Right lobe of liver (tissue), 6 donors: ENCODE measurements at places on chromosomes 3 and 15. TPM values are rescaled to one million over a fixed set of nuclear protein-coding genes. Genes with fewer than 3 reads are reported as not detected.

- H3K27me3 ChIP-seq = no peaks in the 10 kb centered on the region
- DNase-seq = no peak
- H3K27ac ChIP-seq = peak overlapping the region; percentile 86
- H3K4me3 ChIP-seq = no peak overlapping the region
Observed at GRCh38 chr3:43640681-43641080, 18.9 kb upstream of the ANO10 start.

DNA sequence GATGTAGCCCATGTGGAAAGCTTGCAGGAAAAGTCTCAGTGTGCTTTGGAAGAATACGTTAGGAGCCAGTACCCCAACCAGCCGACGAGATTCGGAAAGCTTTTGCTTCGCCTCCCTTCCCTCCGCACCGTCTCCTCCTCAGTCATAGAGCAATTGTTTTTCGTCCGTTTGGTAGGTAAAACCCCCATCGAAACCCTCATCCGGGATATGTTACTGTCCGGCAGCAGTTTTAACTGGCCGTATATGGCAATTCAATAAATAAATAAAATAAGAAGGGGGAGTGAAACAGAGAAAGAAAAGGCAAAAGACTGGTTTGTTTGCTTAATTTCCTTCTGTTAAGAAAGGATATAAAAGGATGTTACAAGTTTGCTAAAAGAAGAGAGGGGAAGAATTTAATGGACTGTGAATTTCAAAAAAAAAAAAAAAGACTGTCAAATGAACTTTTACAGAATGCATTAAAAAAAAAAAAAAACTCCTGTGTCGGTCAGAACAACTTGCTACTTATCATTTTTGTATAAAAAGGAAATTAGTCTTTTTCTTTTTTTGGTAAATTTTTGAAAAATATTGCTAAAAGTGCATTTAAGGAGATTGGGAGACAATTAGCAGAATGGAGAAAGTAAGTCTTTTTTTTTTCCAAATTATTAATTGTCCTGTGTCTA is 7.0 kb downstream of the NR2F2 start:
- peak overlapping the region; percentile 68 for H3K4me3 ChIP-seq
- peaks cover 10% of the 10 kb centered on the region for H3K36me3 ChIP-seq
- DNase-seq = no peak
- peak overlapping the region; percentile 97 for H3K27ac ChIP-seq

- no peaks in the 10 kb centered on the region for H3K27me3 ChIP-seq
- H3K27ac ChIP-seq = no peak overlapping the region
- no peak overlapping the region for H3K4me3 ChIP-seq
- H3K4me1 ChIP-seq = no peaks in the 10 kb centered on the region
- DNase-seq = no peak
Observed at GRCh38 chr3:111143-112069, 85.2 kb upstream of the CHL1 start.

DNA sequence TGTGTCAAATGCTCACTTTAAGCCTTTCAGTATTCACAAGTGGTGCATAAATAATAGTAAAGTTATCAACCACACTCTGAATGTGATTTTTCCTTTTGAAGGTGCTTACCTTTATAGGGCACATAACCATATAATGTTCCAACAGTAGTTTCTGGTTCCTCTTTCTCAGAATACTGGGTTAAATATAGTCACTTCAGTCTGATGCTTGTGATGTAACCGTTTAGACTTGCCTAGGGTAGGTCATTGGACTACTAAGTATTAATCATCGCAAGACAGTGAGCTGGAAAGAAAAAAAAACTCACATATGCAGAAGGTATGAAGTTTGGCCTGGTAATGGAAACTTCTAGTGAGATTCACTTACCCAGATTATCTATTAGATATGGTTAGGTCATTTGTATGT is 1.9 kb downstream of the KBTBD8 start:
- H3K4me3 ChIP-seq = no peak overlapping the region
- H3K27ac ChIP-seq = no peak overlapping the region
- no peaks in the 10 kb centered on the region for H3K36me3 ChIP-seq
- H3K4me1 ChIP-seq = no peaks in the 10 kb centered on the region
- no peak for DNase-seq

DNA sequence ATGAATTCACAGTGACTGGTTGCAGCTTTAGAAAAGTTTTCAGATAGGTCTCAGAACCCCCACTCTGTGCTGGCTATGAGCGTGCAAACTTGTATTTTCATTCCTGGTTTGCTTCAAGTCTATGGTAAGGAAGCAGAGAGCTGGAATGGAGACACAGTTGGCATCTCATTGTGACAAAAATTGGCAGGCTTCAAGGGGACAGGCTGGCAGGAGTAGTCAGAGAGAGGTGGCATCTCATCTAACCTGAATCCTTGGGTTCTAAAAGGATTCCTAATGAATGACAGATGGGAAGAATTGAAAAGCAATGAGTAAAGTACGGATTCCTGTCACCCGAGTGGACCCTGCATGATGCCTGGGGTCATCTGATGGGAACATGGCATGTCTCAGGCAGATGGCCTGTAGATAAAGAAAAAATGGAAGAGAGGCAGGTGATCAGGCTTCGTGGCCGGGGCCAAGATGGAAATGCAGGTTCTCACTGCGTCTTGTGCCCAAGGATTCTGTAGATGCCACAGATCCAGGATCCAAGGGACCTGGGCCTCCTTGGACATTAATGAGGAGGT is 89.4 kb upstream of the ABHD17C start:
- H3K4me1 ChIP-seq = peaks cover 23% of the 10 kb centered on the region
- no peaks in the 10 kb centered on the region for H3K27me3 ChIP-seq
- H3K4me3 ChIP-seq = no peak overlapping the region
- H3K36me3 ChIP-seq = no peaks in the 10 kb centered on the region
- no peak for DNase-seq

- no peaks in the 10 kb centered on the region for H3K36me3 ChIP-seq
- H3K4me1 ChIP-seq = no peaks in the 10 kb centered on the region
- H3K27ac ChIP-seq = no peak overlapping the region
- DNase-seq = no peak
- no peak overlapping the region for H3K4me3 ChIP-seq
Observed at GRCh38 chr3:155032918-155033317, 47.2 kb upstream of the MME start.

- no peak overlapping the region for H3K27ac ChIP-seq
- H3K36me3 ChIP-seq = no peaks in the 10 kb centered on the region
- peaks cover 39% of the 10 kb centered on the region for H3K4me1 ChIP-seq
- DNase-seq = no peak
Observed at GRCh38 chr15:68790242-68790575, 30.5 kb downstream of the ANP32A start.

GRCh38 chr3:52787672-52788625 is 6.6 kb upstream of the ITIH3 start:
- H3K4me1 ChIP-seq = no peaks in the 10 kb centered on the region
- H3K4me3 ChIP-seq = no peak overlapping the region
- H3K36me3 ChIP-seq = peaks cover 50% of the 10 kb centered on the region
- peak; percentile 80 for DNase-seq
- H3K27me3 ChIP-seq = no peaks in the 10 kb centered on the region
- H3K27ac ChIP-seq = no peak overlapping the region

DNA sequence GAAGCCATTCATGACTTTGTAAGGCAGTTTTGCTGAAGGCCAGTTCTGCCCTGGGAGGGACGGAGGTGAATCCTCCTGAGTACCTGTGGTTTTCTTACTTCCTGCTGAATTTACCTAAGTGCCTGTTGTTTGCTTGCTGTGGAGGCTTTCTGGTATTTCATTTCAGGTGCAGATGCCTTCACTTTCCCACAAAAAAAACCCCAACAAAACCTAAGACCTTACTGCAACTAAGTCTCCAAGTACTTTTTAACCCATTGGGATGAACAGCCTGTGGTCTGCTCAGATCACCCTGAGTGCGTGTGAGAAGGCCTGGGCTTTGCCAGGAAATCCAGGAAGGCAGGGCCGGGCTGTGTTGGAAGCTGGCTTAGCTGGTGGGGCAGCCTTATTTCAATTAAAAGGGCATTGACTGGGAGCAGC is 65.3 kb downstream of the IGF1R start:
- H3K4me1 ChIP-seq = no peaks in the 10 kb centered on the region
- no peak for DNase-seq
- H3K27ac ChIP-seq = no peak overlapping the region
- no peaks in the 10 kb centered on the region for H3K36me3 ChIP-seq
- H3K4me3 ChIP-seq = no peak overlapping the region
- no peaks in the 10 kb centered on the region for H3K27me3 ChIP-seq

GRCh38 chr3:62888180-62888579 is 13.0 kb upstream of the CADPS start:
- no peak overlapping the region for H3K27ac ChIP-seq
- H3K4me3 ChIP-seq = no peak overlapping the region
- H3K27me3 ChIP-seq = no peaks in the 10 kb centered on the region
- H3K36me3 ChIP-seq = no peaks in the 10 kb centered on the region

- no peaks in the 10 kb centered on the region for H3K36me3 ChIP-seq
- no peak overlapping the region for H3K27ac ChIP-seq
- no peaks in the 10 kb centered on the region for H3K4me1 ChIP-seq
- H3K4me3 ChIP-seq = peak overlapping the region; percentile 66
- DNase-seq = no peak
Observed at GRCh38 chr15:78565951-78566774, 843 bp downstream of the CHRNA5 start.

DNA sequence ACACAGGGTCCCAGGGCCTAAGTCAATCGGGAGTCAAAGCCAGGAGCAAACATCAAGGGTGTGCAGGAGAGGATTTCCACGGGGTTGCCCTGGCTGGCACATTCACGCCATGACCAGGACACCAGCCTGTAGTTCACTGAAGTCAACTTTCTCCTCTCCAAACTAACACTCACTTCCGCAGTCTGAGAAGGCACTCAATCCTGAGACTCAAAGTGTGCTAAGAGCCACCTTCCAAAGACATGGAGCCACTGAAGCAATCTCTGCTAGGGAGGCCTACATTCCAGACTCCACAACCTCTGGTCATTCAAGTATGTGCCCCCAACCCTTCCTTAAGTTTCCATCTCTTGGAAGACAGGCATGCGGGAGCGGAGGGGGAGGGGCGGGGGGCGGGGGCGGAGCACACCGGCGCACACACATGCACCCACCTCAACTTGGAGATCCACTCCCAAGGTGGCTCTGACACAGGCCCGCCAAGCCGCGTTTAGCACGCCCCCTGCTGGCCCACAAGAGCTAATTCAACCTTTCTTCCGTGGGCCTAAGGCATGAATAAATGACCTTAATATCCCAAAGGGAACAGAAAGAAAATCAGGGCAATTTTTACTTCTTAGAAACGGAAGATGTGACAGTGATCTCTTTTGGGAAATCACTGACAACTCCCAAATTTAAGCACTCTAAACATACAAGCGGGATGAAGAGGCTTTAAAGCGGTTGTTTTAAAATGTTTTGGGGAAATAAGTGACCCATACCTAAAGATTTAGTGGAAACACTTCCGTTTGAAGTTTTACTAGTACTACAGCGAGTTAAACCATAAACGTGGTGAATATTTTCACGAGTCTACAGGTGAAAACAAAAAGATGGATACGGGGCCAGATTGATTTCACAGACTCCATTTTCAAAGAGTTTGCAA is 162.5 kb upstream of the CHRNA7 start:
- H3K4me1 ChIP-seq = no peaks in the 10 kb centered on the region
- no peaks in the 10 kb centered on the region for H3K27me3 ChIP-seq
- H3K27ac ChIP-seq = no peak overlapping the region
- DNase-seq = peak; percentile 62
- no peaks in the 10 kb centered on the region for H3K36me3 ChIP-seq

- no peaks in the 10 kb centered on the region for H3K27me3 ChIP-seq
- peak; percentile 65 for DNase-seq
Observed at GRCh38 chr15:32730677-32731654, 13.2 kb downstream of the GREM1 start.

DNA sequence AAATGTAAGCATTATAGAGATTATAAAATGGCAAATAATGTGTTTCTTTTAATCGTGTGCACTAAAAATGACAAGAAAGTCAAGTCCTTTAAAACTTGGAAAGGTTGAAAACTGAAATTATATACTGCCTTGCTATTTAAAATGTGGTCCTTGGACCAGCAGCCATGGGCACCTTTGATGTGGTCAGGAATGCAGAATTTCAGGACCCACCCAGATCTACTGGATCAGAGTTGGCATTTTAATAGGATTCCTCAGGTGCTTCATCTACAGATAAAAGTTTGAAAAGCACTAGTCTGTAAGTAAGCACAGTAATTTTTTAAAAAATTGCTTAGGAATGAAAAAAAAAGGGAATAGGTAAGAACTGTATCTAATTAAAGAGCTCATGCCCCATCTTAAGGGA is 55.8 kb downstream of the ADAMTS9 start:
- H3K36me3 ChIP-seq = no peaks in the 10 kb centered on the region
- H3K27ac ChIP-seq = no peak overlapping the region

- H3K36me3 ChIP-seq = no peaks in the 10 kb centered on the region
- H3K27ac ChIP-seq = no peak overlapping the region
- no peaks in the 10 kb centered on the region for H3K4me1 ChIP-seq
Observed at GRCh38 chr15:99365242-99365641, 114.0 kb downstream of the LRRC28 start.

DNA sequence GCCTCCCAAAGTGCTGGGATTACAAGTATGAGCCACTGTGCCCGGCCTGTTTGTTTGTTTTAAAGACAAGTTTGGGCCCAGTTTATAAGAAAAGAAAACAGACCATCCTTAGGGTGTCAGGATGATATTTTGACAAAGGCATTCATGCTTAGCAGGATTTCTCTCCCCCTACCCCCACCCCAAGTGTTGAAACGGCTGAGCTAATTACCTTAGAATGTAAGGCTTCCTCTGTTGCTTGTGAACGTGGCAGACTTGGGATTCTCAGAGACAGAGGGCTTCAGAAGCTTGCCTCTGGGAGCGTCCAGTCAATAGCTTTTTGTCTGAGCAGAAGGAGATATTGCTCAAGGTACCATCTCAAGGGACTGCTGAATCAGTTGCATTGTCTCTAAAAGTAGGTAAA is 24.0 kb downstream of the FLNB start:
- DNase-seq = no peak
- H3K36me3 ChIP-seq = no peaks in the 10 kb centered on the region
- no peak overlapping the region for H3K27ac ChIP-seq
- H3K27me3 ChIP-seq = no peaks in the 10 kb centered on the region
- peaks cover 7% of the 10 kb centered on the region for H3K4me1 ChIP-seq

GRCh38 chr3:182814419-182815062 is 21.2 kb downstream of the ATP11B start:
- H3K4me3 ChIP-seq = no peak overlapping the region
- no peaks in the 10 kb centered on the region for H3K4me1 ChIP-seq
- no peaks in the 10 kb centered on the region for H3K36me3 ChIP-seq
- no peak for DNase-seq

DNA sequence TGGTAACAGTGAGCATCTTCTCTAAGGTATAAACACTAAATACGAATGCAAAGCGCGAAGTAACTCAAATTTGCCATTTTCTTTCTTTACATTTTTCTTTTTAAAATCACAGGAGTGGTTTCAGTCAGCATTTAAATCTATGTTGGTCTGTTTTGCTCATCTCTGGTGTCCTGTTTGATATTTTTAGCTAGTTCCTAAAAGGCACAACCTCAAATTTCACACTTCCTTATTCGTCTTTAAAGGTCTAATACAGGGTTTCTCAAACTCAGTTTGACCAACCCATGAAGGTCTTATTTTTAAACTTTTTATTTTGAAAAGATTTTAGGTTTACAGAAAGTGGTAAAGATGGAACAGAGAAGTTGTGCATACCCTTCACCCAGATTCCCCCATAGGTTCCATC is 201.1 kb downstream of the MAGI1 start:
- H3K4me3 ChIP-seq = no peak overlapping the region
- H3K4me1 ChIP-seq = peaks cover 4% of the 10 kb centered on the region
- no peaks in the 10 kb centered on the region for H3K27me3 ChIP-seq
- no peak overlapping the region for H3K27ac ChIP-seq

Gene ATP8B4
- total RNA-seq = 4.5 TPM

Gene GOLGA8Q
- not detected for total RNA-seq

Gene RBMS3
- 11.5 TPM for total RNA-seq

Gene ALS2CL
- total RNA-seq = 19.1 TPM

Gene P2RY13
- total RNA-seq = 1.1 TPM

Gene PLIN1
- total RNA-seq = 12.8 TPM

Gene MYL3
- total RNA-seq = 2.0 TPM

Gene DUOX2
- 0.22 TPM for total RNA-seq

Gene TFRC
- total RNA-seq = 132 TPM

Gene FSIP1
- total RNA-seq = 0.07 TPM

Gene SENP5
- total RNA-seq = 21.9 TPM
